DMS79 (cell line): ENCODE measurements at places on chromosomes 3 and 15.
A peak's percentile ranks its signal among the peaks of the same experiment; 100 is the strongest.

GRCh38 chr3:11136116-11136515, 18.2 kb upstream of the HRH1 start:
- no peak for DNase-seq

DNA sequence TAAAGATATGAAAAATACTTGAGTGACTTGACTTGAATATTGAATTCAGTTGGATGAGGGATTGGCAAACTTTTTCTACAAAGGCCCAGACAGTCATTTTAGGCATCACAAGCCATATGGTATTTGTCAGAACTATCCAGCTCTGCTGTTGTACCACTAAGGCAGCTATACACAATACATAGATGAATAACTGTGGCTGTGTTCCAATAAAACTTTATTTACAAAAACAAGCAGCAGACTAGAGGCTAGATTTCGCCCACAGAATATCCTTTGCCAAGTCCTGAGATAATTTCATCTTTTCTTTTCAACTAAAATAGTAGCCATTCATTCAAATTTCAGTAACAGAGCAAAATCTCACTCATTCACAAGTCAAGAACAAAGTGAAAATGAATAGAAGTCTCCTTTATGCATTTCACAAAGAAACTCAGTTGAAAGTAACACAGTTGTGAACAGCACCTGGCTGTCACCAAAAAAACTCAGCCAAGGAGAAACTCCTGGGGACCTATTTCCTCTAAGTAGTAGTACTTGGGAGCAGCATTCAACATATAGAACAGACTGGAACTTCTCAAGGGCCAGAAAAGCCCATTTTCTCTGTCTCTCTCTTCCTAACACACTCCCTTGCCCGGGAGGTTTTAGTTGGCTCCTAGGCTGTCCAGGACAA, 56.3 kb downstream of the OSBPL10 start:
- DNase-seq = no peak

DNA sequence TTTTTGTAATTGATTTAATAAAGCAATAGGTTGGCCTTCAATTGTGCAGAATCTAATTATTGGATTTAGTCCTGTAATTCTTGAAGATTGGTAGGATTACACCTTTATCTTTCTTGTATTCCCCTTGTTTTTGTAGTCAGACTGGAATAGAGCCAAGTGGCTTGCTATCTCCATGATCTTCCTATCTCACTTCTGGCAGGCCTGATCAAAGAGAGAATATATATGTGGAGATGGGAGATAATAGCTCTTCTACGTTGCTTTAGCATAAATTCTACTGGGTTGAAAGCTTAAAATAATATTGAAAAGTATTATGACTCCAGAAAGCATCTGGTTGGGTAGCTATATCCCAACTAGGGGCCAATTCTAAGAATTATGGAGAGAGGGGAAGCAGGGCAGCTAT, 16.9 kb upstream of the IFT57 start:
- DNase-seq = no peak

DNA sequence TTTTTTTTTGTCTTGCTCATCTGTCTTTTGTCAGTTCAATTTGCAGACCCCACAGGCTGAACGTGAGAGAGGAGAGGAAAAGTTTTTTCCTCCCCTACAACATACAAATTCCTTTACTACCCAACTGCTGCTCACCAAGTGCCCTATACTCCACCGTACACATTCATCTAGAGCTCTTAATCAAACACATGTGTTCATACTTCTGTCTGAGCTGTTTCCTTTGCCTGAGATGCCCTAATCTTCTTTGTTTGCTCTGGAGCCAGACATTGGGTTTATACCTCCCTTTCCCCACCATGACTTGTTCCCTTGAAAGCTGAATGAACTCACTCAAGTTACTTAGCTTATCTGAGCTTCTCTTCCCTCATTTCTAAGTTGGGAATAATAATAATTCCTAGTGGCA, 122.7 kb upstream of the RASGRP1 start:
- DNase-seq = no peak

DNA sequence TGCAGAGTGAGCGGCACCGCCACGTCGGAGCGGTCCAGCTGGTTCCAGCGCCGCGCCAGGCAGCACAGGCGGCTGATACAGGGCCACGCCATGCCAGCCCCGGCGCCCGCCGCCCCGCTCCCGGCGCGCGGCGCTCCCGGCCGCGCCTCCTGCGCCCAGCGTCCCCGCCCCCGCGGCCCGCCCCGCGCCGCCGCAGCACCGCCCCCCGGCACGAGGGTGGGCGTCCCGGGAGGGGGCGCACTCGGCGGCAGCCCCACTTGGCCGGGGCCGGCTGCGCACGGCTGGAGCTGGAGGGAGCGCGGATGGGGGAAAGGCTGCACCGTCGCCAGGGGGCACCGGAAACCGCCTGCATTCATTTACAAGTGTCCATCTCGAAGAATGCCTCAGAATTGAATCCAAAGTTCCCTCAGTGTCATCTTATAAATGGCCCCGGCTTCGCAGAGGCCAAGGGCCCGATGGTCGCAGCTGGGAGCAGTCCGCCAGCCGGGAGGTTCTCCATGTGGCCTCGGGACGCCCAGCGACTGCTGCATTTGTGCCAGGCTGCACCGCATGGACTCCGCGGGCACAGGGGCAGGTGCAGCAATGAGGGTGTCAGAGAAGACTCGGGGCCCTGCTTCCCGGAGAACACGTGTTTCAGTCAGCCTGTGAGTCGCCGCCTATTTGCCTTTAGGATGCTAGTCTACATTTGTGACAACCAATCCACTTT, at the start of gene MAP6D1:
Gene MAP6D1, minus strand, starts transcription at position 122 of the 706 bp plus-strand sequence. Its CDS starts 30 bp downstream, at position 92.
- peak; percentile 71 for DNase-seq

- DNase-seq = no peak
These were observed 68.1 kb upstream of the CTNNB1 start for GRCh38 chr3:41131224-41131623.

- no peak for DNase-seq
These were observed 160.1 kb downstream of the NEK10 start for GRCh38 chr3:27208961-27209616.
